ENCODE measurements at places on chromosomes 5 and 9.

GRCh38 chr5:21774281-21774680 is 1078.9 kb downstream of the CDH12 start:
- no peaks in the 10 kb centered on the region for H3K4me1 ChIP-seq
- no peak overlapping the region for H3K27ac ChIP-seq
- H3K27me3 ChIP-seq = no peaks in the 10 kb centered on the region
- no peak for DNase-seq
- no peak overlapping the region for H3K4me3 ChIP-seq

GRCh38 chr5:177134697-177135225 is 1.2 kb downstream of the NSD1 start:
- H3K27me3 ChIP-seq = no peaks in the 10 kb centered on the region
- peaks cover 4% of the 10 kb centered on the region for H3K36me3 ChIP-seq
- H3K4me3 ChIP-seq = peak overlapping the region; percentile 89
- H3K4me1 ChIP-seq = peaks cover 36% of the 10 kb centered on the region
- no peak for DNase-seq

- peaks cover 14% of the 10 kb centered on the region for H3K36me3 ChIP-seq
- no peak overlapping the region for H3K27ac ChIP-seq
- DNase-seq = no peak
These were observed 323.4 kb downstream of the KDM4C start for GRCh38 chr9:7081065-7081600.

GRCh38 chr5:72364951-72365350 is 44.8 kb downstream of the PTCD2 start:
- peaks cover 3% of the 10 kb centered on the region for H3K4me1 ChIP-seq
- no peak overlapping the region for H3K4me3 ChIP-seq
- no peak for DNase-seq
- H3K27ac ChIP-seq = no peak overlapping the region

GRCh38 chr5:51678330-51678729 is 295.1 kb downstream of the ISL1 start:
- H3K4me1 ChIP-seq = no peaks in the 10 kb centered on the region
- DNase-seq = no peak
- H3K36me3 ChIP-seq = no peaks in the 10 kb centered on the region
- H3K4me3 ChIP-seq = no peak overlapping the region

DNA sequence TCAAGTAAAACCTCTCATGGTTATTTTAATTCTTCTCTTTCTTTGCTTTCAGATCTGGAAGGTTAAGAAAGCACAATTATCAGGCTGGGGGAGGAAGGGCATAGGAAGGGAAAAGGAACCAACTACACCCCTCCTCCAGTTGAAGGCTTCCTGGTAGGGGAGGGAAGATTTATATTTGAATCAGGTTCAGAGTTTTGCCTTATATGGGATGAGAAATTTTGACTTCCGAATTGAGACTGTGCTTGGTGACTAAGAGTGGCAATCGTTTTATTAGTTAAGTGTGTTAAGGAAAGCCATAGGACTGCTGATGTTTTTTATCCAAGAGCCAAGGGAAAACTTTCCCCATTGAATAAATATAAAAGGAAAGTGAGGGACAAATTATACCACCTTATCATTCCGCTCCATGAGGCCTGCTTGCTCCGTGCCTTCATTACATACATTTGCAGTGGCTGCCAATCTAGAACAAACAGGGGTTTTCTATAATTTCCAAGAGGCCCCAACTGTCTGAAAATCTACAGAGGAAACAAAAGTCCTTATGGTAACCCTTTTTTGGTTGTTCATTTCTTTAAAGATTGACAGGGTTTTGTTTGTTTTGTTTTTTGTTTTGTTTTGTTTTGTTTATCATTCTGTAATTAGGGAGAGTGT is 115.7 kb upstream of the EPB41L4A start:
- H3K27ac ChIP-seq = no peak overlapping the region
- no peak for DNase-seq
- H3K4me3 ChIP-seq = no peak overlapping the region
- H3K4me1 ChIP-seq = peaks cover 3% of the 10 kb centered on the region
- peaks cover 72% of the 10 kb centered on the region for H3K27me3 ChIP-seq
- no peaks in the 10 kb centered on the region for H3K36me3 ChIP-seq

- H3K4me1 ChIP-seq = peaks cover 13% of the 10 kb centered on the region
- no peak overlapping the region for H3K4me3 ChIP-seq
- DNase-seq = no peak
- peaks cover 61% of the 10 kb centered on the region for H3K27me3 ChIP-seq
These were observed 1.9 kb downstream of the SPARC start for GRCh38 chr5:151684690-151685361.

- H3K36me3 ChIP-seq = peaks cover 2% of the 10 kb centered on the region
- no peak overlapping the region for H3K27ac ChIP-seq
- no peak overlapping the region for H3K4me3 ChIP-seq
- H3K27me3 ChIP-seq = peaks cover 25% of the 10 kb centered on the region
These were observed 129.0 kb downstream of the COL23A1 start for GRCh38 chr5:178461004-178461730.

GRCh38 chr9:77848897-77849296 is 182.7 kb downstream of the GNAQ start:
- H3K27ac ChIP-seq = peak overlapping the region; percentile 82
- H3K36me3 ChIP-seq = no peaks in the 10 kb centered on the region
- no peak overlapping the region for H3K4me3 ChIP-seq
- peaks cover 32% of the 10 kb centered on the region for H3K4me1 ChIP-seq

DNA sequence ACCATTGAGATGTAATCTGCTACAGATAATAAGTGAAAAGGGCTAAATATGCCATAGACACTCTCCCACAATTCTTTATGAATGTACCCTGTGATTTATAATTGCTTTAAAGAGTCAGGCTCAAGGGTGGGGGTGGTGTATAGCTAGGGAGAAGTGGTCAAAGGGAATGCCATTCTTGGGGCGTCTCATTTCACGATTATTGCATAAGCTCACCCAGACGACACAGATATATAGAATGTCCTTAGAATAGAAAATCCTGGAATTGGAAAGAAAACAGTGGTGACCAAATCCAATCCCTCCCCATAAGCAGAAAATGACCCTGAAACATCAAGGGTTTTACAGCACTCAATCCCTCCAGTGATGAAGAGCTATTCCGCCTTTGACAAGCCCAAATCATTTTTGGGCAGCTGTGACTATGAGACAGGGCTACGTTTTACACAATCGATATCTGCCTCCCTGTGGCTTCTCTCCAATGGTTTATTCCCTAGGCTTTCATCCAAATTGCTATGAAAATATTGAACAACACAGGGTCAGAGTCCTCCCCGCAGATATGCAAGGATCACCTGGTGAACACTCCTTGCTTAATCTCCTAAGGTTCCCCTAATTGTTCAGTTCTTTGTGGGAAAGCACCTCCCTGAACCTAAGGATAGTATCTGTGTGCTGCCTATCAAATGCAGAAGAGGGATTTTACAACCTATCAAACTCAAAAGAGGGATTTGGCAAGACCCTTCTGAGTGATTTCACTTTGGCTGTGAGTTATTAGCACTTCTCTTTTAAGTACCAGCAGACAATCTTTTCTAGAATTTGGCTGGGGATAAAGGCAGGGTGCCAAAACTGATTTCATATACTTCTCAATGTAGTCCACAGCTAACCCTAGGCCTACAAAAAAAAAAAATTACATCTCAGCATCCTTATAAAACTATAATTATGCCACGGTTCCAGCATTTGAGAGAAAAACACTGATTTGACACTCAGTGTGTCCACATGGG is 144.9 kb upstream of the CDH6 start:
- no peaks in the 10 kb centered on the region for H3K4me1 ChIP-seq
- H3K27ac ChIP-seq = no peak overlapping the region
- no peak overlapping the region for H3K4me3 ChIP-seq
- no peaks in the 10 kb centered on the region for H3K36me3 ChIP-seq
- no peaks in the 10 kb centered on the region for H3K27me3 ChIP-seq

- DNase-seq = peak; percentile 5
- H3K27me3 ChIP-seq = no peaks in the 10 kb centered on the region
- peaks cover 12% of the 10 kb centered on the region for H3K4me1 ChIP-seq
These were observed 111.1 kb downstream of the TLR4 start for GRCh38 chr9:117815315-117815714.

DNA sequence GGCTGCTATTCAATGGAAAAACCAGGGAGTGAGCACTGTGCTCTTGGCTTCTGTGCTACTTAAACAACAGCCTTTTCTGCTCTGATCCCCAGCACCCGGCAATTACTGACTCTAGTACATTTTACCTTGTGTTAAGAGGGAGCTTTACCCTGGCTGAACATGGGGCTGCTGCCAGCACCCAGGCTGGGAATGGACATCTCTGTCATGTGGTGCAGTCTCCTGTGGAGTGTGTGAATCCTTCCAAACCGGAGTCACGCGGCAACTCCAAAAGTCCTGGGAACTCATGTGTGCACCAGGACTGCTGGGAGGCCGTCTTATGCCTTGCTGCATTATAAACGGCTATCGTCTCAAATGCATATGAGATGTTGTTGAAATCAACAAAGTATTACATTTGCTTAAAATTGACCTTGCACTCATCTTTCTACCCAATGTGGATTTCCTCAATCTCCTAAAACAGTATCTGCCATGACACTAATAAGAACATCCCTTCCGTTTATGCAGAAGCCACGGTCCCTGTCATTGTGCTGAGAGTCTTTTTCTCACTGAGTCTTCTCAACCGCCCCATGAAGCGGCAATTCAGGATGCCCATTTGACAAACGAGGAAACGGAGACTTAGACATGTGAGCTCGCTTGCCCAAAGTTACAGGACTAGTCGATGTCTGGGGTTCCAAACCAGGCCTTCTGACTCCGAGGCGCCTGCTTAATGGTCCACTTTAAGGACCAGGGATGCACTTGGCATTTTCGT is 884 bp upstream of the GSN start:
- peaks cover 10% of the 10 kb centered on the region for H3K27me3 ChIP-seq
- peak overlapping the region; percentile 86 for H3K4me3 ChIP-seq
- no peaks in the 10 kb centered on the region for H3K36me3 ChIP-seq
- no peak for DNase-seq
- no peak overlapping the region for H3K27ac ChIP-seq

DNA sequence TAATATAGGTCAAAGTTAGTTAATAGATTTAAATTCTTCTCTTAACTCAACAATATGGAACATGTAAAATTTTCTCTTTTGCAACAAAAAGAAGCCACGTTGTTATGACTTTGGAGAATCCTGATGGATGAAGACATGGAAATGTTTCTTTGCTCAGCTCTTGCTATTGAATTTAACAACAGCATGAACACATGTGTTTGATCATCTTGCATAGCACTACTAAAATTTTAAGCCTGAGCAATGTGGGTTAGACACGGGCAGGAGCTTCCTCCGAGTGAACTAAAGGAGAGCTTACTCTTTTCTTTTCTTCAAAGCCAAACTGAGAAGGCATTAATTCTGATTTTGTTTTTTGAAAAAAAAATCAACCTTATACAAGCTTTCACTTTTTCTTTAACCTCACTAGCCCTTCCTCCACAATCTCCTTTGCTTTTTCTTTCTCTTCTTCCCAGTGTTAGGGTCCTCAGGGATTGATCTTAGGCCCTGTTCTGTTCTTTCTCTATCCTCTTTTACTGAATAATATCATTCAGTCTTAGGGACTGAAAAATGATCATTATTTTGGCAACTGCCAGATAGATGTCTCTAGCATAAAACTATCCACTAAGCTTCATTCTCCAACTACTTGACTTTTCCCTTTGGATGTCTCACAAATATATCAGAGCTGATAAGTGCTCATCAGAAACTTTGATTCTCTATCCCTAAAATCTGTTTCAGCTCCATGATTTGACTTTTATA is 36.9 kb downstream of the ADAMTS19 start:
- H3K27me3 ChIP-seq = no peaks in the 10 kb centered on the region
- no peaks in the 10 kb centered on the region for H3K4me1 ChIP-seq
- DNase-seq = no peak
- H3K4me3 ChIP-seq = no peak overlapping the region
- H3K36me3 ChIP-seq = no peaks in the 10 kb centered on the region

GRCh38 chr9:25472085-25472607 is 206.1 kb downstream of the TUSC1 start:
- H3K27me3 ChIP-seq = no peaks in the 10 kb centered on the region
- H3K36me3 ChIP-seq = no peaks in the 10 kb centered on the region
- no peak overlapping the region for H3K27ac ChIP-seq
- H3K4me3 ChIP-seq = no peak overlapping the region

DNA sequence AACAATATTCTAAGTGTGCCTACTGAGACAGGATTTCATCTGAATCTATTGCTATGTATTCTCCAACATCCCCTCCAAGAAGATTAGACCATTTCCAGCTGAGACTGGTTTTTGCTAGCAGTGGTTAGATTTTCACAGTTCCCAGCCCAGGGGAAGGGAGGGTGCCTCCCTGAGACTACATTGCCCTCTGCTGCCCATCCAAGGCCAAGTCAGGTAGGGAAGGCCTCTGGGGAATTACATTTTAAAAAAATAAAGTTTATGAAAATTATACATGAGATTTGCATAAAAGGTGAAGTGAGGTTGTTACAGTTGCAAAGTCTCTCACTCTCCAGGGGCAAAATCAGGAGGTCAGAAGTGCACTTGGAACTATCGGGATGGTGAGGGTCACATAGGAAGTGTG is 28.0 kb upstream of the SYK start:
- H3K4me3 ChIP-seq = no peak overlapping the region
- H3K36me3 ChIP-seq = peaks cover 3% of the 10 kb centered on the region
- DNase-seq = no peak
- no peak overlapping the region for H3K27ac ChIP-seq
- peaks cover 39% of the 10 kb centered on the region for H3K27me3 ChIP-seq

DNA sequence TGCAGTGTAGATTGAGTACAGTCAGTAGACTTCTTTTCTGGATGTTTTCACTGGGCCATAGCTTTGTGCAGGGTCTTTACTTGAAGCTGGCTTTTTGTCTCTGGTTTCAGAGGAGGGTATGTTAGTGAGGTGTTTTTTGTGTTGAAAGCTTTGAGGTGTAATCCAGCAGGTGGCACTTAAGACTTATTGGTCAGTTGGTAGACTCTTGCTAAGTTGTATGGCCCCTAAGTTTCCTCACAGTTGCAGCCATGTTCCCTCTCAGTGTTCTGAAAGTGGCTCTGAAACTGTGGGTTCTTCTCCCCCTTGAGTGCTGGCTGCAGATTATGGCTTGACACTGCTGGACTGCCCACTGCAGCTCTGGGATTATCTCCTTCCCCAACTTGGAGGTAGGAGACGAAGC is 55.7 kb upstream of the SLC44A1 start:
- no peak for DNase-seq
- H3K4me1 ChIP-seq = peaks cover 2% of the 10 kb centered on the region
- H3K36me3 ChIP-seq = peaks cover 2% of the 10 kb centered on the region

DNA sequence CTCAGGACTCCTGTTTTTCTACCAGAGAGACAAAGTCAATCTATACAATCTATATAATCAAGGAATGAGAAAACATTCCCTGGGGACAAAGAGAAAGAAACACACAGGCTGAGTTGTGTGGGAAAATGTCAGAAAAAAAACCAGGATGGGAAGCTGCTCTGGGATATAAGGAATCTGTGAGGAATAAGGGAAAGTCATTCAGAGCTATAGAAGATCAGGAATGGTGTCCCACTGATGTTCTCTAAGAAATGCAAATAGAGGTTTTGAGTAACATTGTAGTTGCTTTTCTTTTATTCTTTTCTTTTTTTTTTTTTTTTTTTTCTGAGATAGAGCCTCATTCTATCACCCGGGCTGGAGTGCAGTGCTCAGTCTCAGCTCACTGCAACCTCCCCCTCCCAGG is 605.9 kb upstream of the KLF4 start:
- no peak for DNase-seq
- H3K4me1 ChIP-seq = no peaks in the 10 kb centered on the region
- H3K36me3 ChIP-seq = no peaks in the 10 kb centered on the region
- no peak overlapping the region for H3K4me3 ChIP-seq
- no peaks in the 10 kb centered on the region for H3K27me3 ChIP-seq
- no peak overlapping the region for H3K27ac ChIP-seq
